H9 (cell line): ENCODE measurements at places on chromosomes 1 and 21. TPM values are rescaled to one million over a fixed set of nuclear protein-coding genes. Genes with fewer than 3 reads are reported as not detected.

Gene GPATCH3
- total RNA-seq = 19.4 and 21.2 TPM in 2 replicates

Gene RPS27
- total RNA-seq = 2,196 and 2,321 TPM in 2 replicates

Gene MTX1
- total RNA-seq = 43.6 and 45.0 TPM in 2 replicates

Gene FCRLA
- not detected in 2 replicates for total RNA-seq

Gene PCAT6
- total RNA-seq = 4.8 and 6.4 TPM in 2 replicates

Gene GPR161
- 9.9 and 10.6 TPM in 2 replicates for total RNA-seq

Gene PEX19
- 86.8 and 92.7 TPM in 2 replicates for total RNA-seq

Gene ALG14
- total RNA-seq = 2.5 and 2.7 TPM in 2 replicates

Gene SLC35F3
- total RNA-seq = 0.70 and 0.81 TPM in 2 replicates

DNA sequence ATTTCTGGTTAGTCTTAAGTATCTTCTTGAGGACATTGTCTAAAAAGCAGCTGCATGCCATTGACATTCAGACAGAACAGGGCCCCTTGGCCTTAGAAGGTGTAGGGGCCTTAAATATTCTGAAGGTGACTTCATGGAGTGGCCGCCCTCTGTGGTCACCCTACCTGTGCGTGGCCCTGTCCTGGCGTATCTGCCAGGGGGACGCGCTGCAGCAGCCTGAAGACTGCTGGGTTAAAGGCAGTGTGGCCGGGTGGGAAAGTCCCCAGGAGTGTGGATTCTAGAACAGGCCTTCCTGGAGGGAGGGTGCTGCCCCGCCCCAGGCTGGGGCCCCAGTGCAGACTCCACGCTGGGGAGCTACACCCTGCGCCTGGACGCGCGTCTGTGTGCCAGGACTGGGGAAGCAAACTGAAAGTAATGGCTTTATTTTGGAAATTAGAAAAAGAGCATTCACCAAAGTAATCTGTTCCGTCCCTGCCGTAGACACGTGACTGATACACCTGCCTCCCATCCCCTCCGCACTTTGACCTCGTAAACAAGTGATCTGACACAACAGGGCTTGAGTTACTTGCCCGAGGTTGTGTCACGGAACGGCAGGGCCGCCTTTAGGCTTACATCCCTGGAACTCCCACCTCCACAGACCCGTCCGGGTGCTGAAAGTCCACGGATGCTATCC lies 1.8 kb downstream of the AGPAT3 start:
- H3K27ac ChIP-seq = no peak overlapping the region
- 0 out of 3 replicates have a peak, but pooled peaks cover 2% of the 10 kb centered on the region for H3K36me3 ChIP-seq
- DNase-seq = no peak
- H3K27me3 ChIP-seq = no peaks in the 10 kb centered on the region

DNA sequence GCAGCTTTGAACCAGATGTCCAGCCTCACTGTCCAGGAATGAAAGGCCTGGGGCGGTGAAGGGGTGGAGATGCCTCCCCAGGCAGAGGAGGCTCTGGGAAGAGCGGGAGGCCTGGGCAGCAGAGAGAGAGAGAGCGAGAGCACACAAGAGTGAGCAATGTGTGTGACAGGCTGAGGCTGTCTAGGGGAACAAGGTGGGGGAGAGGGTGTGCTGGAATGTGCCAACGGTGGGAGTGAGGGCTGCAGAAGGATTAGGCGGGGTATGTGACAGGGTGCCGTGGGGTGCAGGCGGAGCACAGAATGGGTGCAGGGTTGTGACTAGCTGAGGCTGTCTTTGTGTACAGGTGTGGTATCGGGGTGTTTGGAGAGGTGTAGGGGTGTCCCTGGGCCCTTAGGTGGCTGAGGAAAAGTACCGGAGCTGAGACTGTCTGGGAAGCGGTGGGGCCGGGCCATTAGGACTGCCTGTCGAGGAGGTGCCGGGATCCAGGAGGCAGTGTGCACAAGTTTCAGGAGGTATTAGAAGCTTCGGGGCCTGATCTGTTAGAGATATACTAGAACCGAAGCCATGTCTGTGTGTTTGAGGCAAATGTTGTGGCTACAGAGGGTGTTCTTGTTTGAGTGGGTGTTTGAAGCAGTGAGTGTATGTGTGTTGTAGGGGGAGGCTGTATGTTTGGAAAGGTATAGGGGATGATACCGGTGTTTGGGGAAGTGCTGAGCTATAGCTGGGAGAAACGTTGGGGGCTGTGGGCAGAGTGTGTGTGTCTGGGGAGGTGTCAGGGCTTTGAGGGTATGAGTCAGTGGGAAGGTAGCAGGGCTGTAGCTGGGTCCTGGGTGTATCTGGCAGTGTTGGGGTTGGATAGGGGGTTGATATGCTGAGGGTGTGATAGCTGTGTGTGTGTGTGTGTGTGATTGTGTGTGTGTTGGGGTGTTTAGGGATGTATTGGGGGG lies 9.1 kb downstream of the AHDC1 start:
- no peaks in the 10 kb centered on the region for H3K36me3 ChIP-seq
- no peak overlapping the region for H3K27ac ChIP-seq
- no peak overlapping the region for H3K4me3 ChIP-seq
- peaks cover 20% of the 10 kb centered on the region; the same call in 1 of the 2 replicates for H3K4me1 ChIP-seq
- no peaks in the 10 kb centered on the region for H3K27me3 ChIP-seq

- H3K27me3 ChIP-seq = peaks cover 72% of the 10 kb centered on the region
- no peak overlapping the region for H3K27ac ChIP-seq
- 0 out of 2 replicates have a peak, but pooled peaks cover 2% of the 10 kb centered on the region for H3K4me1 ChIP-seq
- H3K36me3 ChIP-seq = no peaks in the 10 kb centered on the region
- no peak overlapping the region for H3K4me3 ChIP-seq
These were observed 8.9 kb downstream of the SIM2 start for GRCh38 chr21:36707763-36708285.

- H3K27ac ChIP-seq = no peak overlapping the region
- DNase-seq = peak; percentile 77
- H3K4me1 ChIP-seq = peaks cover 5% of the 10 kb centered on the region; the same call in 1 of the 2 replicates
- peaks cover 3% of the 10 kb centered on the region for H3K36me3 ChIP-seq
- H3K4me3 ChIP-seq = no peak overlapping the region
- H3K27me3 ChIP-seq = no peaks in the 10 kb centered on the region
These were observed 63.6 kb upstream of the ZC3H12A start for GRCh38 chr1:37410815-37411214.

GRCh38 chr1:218546314-218546713 lies 201.2 kb downstream of the TGFB2 start:
- H3K36me3 ChIP-seq = no peaks in the 10 kb centered on the region
- H3K27ac ChIP-seq = no peak overlapping the region
- no peak overlapping the region for H3K4me3 ChIP-seq
- H3K4me1 ChIP-seq = no peaks in the 10 kb centered on the region
- no peaks in the 10 kb centered on the region for H3K27me3 ChIP-seq

DNA sequence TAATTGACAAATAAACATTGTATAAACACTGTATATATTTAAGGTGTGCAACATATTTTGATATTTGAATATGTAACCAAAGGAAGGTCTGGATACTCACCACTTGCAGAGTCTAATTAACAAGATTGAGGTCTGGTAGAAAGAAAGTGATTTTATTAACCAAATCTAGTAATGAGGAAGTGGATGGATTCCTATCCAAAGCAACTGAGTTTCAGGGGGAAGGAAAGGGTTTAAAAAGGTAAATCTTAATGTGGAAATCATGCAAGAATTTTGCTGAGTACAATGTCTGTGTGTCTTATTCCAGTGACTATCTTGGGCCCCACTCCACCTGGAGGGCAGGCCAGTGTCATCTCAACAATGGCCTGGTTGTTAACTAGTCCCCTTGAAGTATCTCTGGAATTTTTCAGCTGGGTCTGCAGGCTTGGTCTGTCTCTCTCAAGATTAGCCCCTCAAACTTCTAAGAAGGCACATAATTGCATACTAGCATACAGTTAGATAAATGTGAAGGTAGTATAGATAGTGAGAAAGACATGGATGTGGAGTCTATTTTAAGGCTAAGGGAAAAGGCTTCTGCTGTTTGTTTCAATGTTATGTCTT lies 262.7 kb upstream of the RGS18 start:
- H3K4me3 ChIP-seq = no peak overlapping the region
- H3K27me3 ChIP-seq = no peaks in the 10 kb centered on the region
- H3K27ac ChIP-seq = no peak overlapping the region
- H3K36me3 ChIP-seq = no peaks in the 10 kb centered on the region

DNA sequence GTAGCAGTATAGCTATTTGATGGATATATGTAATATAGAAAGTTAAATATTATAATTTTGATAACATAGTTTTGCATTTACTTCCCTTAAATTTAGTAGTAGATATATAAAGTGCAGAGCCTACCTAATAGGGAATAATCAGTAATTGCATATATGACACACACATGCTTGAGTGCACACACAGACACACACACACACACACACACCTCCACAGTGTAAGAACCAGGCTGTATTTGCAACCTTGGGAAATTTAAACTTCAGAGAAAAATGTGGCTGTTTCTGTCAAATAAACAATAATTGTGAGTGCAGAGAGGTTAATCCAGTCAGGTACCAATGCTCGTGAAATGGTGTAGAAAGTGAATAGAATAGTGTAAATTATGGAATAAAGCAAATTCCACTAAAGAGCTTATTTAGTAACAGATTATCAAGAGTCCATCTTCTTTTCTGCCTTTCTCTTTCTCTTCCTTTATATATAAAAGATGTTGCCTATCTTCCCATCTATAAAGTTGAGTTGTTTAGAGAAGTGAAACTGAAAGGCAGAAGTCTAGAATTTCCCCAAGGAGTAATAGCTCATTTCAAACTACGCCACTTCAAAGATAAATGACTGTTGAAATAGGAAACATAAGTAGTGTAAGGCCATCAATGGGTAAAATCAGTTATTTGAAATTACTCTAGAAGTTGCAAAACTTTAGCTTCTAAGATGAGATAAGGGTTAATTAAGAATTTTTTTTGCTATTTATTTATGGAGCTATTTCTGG lies 273.7 kb downstream of the SRGAP2C start:
- H3K27me3 ChIP-seq = no peaks in the 10 kb centered on the region
- no peaks in the 10 kb centered on the region for H3K4me1 ChIP-seq
- H3K36me3 ChIP-seq = no peaks in the 10 kb centered on the region

- DNase-seq = no peak
- H3K36me3 ChIP-seq = no peaks in the 10 kb centered on the region
- H3K4me1 ChIP-seq = no peaks in the 10 kb centered on the region
- no peak overlapping the region for H3K4me3 ChIP-seq
- H3K27me3 ChIP-seq = no peaks in the 10 kb centered on the region
- H3K27ac ChIP-seq = no peak overlapping the region
These were observed 10.9 kb downstream of the NRDC start for GRCh38 chr1:51867479-51868232.

DNA sequence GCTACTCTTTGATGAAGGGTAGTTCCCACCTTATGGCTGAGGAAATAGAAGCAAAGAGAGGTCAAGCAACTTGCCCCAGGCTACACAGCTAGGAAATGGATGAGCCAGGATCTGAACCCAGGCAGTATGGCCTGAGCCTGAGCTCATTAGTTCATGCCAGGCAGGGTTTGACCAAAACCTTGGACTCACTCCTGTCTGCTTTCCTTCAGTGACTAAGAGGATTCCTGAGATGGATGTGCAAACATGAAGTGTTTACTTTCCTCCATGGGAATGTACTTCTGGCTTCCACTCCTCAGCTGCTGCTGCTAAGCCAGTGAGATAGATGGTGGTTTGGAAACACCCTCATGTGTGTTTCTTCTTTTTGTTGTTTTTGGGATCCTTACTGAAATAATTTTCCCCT lies 35.1 kb upstream of the ERRFI1 start:
- peaks cover 4% of the 10 kb centered on the region; the same call in 1 of the 2 replicates for H3K36me3 ChIP-seq
- no peaks in the 10 kb centered on the region for H3K27me3 ChIP-seq
- no peak for DNase-seq

DNA sequence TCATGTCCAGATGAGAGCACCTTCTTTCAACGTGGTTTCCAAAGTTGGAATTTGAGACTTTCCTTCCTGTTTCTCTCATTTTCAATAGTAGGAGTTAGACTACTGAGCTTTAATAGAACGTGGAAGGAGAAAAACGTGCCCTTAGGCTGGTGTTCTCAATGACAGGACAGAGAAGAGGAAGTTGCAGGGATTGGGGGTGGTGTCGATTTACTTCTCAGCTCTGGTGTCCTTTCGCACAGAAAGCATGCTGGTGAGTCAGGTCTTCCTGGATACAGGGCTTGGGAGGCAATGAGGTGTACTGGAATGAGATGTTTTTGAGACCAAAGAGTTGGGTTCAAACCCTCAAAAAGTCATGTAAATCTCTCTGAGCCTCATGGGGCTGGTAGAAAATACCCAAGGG lies 67.1 kb downstream of the HIVEP3 start:
- no peaks in the 10 kb centered on the region for H3K27me3 ChIP-seq
- H3K27ac ChIP-seq = no peak overlapping the region
- peaks cover 4% of the 10 kb centered on the region; the same call in 1 of the 2 replicates for H3K4me1 ChIP-seq
